Progenitor cell of endocrine pancreas (in vitro differentiated cells): ENCODE measurements at places on chromosomes 4 and X.

DNA sequence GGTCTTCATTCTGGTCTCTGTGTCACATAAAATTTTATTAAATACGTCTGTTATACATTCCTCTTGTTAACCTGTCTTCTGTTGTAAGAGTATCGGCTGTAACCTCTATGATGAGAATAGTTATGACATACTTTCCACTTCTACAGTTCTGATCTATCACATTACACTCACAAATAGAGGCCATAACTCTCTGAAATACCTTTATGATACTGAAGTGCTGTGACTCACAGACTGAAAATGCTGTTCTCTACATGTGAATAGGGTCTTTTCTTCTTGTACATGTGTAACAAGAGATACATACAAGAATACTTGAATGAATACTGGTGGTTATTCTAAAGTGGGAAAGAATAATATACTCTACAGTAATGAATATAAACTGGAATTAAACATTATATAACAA, 1047.6 kb downstream of the TECRL start:
- no peak for DNase-seq

GRCh38 chr4:99536848-99537247, 26.0 kb downstream of the C4orf17 start:
- no peak for DNase-seq

DNA sequence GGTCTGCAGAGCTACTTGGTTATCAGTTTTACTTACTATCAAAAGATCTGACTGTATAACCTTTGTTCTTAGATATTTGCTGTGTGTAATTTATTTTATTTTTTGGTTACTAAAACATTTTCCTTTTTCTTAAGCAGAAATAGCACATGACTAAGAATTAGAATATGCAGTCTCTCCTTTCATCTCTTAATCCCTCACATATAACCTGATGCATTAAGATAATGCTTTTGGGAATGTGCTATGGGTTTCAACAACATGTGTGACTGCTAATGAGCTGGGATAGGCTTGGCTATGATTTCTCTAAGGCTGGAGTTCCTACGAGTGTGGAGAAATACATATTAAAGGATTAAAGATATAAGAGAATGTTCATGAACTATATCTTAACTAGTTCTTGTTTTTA, 41.5 kb downstream of the SHROOM3 start:
- DNase-seq: no peak

DNA sequence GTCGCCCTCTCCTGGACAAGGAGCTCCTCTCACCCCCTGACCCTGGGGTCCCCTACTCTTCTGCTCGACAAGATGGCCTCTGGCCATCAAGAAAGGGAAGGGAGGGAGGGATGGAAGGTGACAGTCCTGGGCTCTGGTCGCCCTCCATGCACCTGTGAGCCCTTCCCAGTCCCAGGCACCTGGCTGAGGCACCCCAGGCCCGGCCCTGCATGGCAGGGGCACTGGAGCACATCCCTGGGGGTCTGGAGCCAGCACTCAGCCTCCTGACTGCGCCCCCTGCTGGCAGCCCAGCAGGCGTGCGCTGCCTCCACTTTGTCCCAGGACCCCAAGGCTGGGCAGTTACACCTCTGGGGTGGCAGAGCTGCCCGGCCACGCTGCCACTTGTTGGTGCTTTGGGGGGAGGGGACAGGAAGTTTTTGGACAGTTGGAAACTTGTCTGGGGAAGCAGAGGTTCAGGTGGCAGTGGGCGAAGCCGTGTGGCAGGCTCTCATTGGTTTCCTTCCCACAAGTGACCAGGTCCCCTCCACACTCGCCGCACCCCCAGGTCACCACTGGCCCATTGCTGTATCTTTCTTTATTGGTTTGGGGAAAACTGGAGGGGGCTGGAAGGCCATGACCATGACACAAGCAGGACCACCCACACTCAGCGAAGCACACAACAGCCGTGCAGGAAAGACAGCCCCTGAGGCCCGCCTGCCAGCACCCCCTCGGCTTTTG, 4.3 kb downstream of the PNCK start:
- DNase-seq: peak; percentile 38

- no peak for DNase-seq
Observed at GRCh38 chrX:118074196-118074595, 42.4 kb downstream of the KLHL13 start.

DNA sequence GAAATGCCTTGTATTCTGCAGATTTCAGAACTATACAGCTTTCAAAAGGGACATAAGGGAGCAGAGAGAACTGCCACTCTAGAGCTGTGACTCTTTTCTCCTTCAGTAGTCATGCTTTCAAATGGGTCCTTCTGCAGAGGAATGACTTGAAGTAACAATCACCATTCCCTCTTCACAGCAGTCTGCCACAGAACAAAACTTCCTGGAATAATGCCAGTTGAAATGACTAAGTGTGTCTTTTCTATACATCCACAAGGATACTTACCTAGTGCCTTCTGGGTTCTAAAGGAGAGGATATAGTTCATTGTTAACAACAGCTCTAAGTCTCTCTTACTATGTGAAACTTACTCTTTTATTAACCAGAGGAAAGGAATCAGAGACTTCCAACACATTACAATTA, 515.4 kb upstream of the ATOH1 start:
- DNase-seq: no peak

DNA sequence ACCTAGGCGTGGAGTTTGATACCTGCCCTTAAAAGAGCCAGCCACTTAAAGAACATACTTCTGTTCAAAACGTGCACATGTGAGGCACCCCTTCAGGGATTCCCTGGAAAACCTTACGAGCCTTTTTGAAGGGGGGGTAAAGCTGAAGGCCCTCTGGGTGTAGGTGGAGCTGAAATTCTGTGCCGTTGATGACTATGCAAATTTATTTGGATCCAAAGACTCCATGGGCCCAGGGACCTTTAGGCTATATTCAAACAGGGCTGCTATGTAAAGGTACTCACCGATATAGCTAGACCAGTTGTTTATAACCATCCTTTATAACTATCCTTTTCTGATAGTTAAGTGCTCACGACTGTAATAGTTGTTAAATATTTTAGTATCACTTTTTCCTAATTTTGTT, 40.3 kb upstream of the NFXL1 start:
- no peak for DNase-seq
